ENCODE measurements at places on chromosomes 5 and 9.

GRCh38 chr9:136295542-136296433 is 8.1 kb downstream of the CCDC187 start:
- no peak for DNase-seq

GRCh38 chr5:179530069-179530998 is 20.0 kb upstream of the RUFY1 start:
- DNase-seq = no peak

DNA sequence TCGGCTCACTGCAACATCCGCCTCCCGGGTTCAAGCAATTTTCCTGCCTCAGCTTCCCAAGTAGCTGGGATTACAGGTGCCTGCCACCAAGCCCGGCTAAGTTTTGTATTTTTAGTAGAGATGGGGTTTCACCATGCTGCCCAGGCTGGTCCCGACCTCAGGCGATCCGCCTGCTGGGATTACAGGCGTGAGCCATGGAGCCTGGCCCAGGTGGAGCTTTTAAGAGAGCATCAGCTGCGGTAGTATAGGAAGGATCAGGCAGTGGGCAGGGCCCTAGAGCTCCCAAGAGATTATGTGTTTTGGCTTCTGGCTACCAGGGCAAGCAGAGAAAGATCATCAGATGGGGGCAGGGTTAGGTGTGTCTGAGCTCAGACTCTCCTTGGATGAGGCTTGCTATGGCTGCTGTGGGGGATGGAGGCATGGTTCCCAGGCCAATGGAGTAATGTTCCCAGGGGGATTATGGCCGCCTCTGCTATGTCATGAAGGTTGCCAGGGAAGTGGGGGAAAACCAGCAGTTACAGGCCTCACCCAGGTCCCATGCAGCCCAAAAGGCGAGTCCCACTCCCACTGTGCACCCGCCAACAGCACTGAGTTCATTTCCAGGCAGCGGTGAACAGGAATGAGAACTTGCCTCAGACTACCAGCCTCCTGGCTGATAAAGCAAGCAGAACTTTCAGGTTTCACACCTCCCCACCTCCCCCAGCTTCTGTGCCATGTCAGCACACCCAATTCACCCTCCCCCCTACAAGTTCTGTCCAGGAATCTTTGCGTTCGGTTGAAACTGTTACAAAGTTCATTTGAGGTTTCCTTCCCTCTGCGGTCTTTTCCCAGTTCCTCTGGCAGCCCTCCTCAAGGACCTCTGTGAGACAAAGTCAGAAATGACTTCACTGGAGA is 507.6 kb downstream of the SPATA31D1 start:
- no peak for DNase-seq

DNA sequence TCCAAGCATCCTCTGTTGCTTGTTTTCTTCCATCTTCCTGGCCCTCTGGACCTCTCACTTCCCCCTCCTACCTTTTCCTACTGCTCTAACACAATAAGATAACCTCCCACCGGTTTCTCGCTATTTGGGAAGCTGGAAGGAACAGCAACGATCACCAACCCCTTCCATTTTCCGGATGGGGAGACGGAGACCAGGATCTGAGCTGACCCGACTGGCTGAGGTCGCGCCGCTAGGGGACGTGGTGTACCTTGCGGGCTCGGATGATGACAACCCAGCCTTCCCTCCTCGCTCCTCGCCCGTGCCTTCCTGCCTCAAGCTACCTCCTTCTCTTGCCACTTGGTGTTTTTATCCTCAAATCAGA is 1.9 kb downstream of the LPAR1 start:
- no peak for DNase-seq

DNA sequence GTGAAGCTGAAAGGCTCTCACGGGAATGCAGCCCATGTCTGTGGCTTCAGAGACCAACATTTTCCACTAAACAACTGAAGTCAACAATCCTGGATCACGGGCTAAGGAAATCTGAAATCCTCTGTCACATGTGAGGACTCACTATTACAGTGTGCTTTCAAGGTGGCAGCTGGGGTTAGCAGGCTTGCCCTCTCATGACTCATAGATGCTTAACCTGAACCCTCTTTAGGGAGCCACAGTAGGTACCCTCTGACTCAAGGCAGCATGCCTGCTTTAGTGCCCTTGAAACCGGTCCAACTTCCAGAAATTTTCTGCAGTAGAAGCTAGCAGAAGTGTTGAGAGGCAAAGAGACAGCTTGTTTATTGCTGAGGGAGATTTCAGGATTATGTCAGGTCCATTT is 232.5 kb downstream of the GABRB2 start:
- no peak for DNase-seq

GRCh38 chr5:10601246-10602030 is 37.6 kb downstream of the ANKRD33B start:
- DNase-seq = peak; percentile 12

- DNase-seq = no peak
These were observed 6.4 kb downstream of the THBS4 start for GRCh38 chr5:80041527-80041926.

DNA sequence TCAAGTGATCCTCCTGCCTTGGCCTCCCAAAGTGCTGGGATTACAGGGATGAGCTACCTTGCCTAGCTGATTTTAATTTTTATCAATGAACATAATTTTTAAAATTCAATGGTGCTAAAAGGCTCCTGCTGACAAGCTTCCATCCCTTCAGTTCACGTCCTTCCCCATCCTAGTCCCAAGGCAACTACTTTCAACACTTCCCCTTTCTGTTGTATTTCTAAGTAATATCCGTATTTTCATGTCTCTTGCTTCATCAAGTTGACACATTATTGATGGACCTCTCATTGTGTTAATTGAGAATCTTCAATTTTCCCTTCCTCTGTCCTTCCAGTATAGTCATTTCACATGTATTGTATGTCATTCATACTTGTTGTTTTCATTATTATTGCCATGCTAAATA is 93.8 kb upstream of the RASGRF2 start:
- no peak for DNase-seq

DNA sequence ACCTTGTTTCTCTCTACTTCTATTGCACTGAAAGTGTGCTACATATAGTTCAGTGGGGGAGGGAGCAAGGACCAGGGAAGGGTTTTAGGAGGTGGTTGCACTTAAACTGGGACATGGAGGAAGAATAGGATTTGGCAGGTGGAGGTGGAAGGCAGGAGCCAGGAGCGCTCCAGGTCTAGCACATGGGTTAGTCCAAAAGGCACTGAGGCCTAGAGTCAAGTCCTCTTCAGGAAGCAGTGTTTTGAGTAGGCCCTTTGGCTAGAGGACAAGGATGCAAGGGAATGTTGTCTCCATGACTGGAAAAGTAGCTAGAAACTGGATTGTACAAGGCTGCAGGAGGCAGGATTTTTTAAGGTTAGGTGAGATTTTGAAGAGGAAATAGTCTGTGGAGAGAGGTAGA is 31.5 kb downstream of the AOPEP start:
- no peak for DNase-seq

GRCh38 chr5:171596391-171596878 is 177.0 kb downstream of the FGF18 start:
- DNase-seq = no peak

GRCh38 chr9:92666236-92666635 is 3.7 kb downstream of the IPPK start:
- no peak for DNase-seq

GRCh38 chr5:149117970-149118369 is 23.3 kb upstream of the ABLIM3 start:
- no peak for DNase-seq

- DNase-seq = no peak
These were observed 720.5 kb downstream of the TLE4 start for GRCh38 chr9:80292231-80292630.

DNA sequence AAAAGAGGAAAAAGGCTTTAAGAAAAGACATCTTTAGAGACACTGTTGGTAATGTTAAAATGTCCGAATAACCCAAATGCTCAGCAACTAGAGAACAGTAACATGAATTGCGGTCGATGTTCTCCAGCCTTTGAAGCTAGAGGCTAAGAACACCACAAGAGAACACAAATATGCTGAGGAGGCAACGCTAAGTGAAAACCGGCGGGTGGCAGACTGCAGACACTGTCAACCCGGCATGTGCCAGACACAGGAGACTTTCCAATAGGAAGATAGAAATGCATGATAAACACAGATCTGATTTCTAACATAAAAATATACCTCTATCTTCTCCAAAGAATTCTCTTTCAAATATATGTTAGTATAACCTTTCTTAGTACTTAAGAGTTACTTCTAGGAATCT is 18.4 kb upstream of the DDX41 start:
- no peak for DNase-seq

DNA sequence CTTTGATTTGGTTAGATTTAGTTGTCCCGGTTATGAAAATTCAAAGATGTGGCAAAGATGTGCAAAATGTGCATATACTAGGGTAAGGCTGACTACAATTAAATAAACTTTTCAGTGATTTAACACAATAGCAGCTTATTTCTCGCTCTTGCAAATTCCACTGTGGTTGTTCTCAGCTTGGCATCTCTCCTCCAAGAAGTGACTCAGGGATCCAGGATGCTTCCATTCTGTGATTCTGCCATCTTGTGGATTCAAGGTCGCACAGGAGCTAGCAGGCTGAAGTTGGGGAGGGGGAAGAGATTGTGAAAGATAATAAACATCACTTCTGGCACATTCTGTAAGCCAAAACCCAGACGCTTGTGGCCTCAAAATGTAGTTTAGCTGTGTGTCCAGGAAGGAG is 60.1 kb upstream of the TGFBR1 start:
- DNase-seq = no peak

DNA sequence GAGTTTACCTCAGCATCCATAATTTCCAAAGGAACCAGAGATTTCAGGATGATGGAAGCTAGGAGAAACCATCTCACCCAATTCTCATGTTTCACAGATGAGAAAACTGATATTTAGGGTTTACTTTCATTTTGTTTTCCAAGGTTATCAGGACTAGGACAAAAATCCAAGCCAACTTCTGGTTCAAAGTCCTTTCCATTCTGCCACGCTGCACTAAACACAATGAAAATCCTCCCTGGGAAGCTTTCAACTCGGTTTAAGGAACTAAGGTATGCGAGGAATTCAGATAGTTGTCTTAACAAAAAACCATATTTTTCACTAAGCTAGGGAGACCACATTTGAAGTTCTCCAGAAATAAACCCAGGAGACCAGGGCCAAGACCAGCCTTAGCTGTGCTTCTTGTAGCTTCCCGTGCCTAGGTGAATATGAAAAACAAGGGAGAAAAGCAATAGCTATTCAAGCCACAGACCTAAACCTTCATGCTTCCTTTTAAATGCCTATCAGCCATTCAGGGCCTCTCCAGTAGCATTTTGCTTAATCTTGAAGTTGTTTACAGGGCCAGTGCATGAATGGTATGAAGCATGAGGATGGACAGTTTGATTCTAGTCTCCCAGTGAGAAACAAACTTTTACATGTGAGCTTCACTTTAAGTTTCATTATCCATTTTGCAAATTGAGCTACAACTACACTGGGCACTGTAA is 167.9 kb downstream of the DENND1A start:
- no peak for DNase-seq

GRCh38 chr5:456351-457194 is 13.6 kb downstream of the EXOC3 start:
- no peak for DNase-seq
